ENCODE measurements at places on chromosomes 16 and 17.

GRCh38 chr17:35807371-35808144 is 1.7 kb upstream of the TAF15 start:
- DNase-seq, result no peak

- DNase-seq, result no peak
Observed at GRCh38 chr17:32970281-32970680, 21.4 kb upstream of the SPACA3 start.

DNA sequence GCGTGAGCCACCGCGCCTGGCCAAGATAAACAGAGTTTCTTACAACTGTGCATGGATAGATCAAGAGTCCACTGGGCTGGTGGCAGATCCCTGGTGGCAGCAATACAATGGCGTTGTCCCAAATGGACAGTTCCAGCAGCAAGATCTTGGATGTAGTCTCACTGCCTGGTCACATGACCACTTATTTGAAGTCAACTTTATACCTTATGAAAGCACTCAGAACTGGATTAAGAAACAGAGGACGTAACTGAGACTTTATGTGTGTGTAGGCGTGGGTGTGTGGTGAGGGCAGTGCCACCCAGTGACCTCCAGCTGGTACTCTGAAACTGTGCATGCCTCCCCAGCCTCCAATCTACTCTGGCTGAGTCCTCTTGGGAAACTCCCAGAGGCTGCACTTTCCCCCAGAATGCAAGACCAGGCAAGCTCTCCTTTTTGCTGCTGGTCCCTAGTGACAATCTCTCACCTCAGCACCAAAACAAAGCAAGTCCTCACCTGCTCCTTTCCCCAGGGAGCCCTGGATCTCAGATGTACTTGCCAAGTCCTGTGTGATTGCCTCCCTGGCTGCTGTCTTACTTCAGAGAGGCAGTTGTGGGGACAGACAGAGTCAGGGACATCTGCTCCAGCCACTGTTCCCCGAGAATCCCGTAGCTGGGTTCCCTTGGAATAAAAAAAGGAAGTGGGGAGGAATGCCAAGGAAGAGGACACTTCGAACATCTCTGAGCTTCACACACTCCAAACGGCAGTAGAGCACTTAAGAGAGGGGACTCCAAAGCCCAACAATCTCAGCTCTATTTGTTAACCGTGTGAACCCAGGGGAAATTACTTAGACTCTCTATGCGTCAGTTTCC is 11.7 kb upstream of the ST6GALNAC2 start:
- no peak for DNase-seq

- DNase-seq, result peak; percentile 34
Observed at GRCh38 chr16:89325861-89326471, 108.5 kb downstream of the ZNF778 start.

GRCh38 chr17:58085039-58085715 is 2.0 kb downstream of the DYNLL2 start:
- DNase-seq, result no peak

DNA sequence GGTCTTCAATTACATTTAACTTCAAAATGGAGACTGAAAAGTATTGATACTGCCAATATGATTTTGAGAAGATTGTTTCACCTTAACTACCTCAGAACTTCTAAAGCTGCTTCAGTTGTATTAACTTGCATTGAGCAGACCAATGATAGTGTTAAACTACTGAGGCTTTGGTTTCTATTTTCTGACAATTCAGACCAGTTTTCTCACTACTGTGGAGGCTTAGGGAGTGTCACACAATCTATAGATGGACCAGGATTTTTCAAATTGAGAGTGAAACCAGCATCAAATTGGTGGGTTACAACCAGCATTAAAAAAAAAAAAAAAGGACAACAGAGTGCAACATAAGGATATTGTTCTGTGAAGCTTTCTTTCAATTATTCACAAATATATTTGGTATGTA is 21.2 kb downstream of the COG1 start:
- DNase-seq, result no peak

- DNase-seq, result no peak
Observed at GRCh38 chr17:77512062-77512946, 371.5 kb downstream of the SEC14L1 start.

DNA sequence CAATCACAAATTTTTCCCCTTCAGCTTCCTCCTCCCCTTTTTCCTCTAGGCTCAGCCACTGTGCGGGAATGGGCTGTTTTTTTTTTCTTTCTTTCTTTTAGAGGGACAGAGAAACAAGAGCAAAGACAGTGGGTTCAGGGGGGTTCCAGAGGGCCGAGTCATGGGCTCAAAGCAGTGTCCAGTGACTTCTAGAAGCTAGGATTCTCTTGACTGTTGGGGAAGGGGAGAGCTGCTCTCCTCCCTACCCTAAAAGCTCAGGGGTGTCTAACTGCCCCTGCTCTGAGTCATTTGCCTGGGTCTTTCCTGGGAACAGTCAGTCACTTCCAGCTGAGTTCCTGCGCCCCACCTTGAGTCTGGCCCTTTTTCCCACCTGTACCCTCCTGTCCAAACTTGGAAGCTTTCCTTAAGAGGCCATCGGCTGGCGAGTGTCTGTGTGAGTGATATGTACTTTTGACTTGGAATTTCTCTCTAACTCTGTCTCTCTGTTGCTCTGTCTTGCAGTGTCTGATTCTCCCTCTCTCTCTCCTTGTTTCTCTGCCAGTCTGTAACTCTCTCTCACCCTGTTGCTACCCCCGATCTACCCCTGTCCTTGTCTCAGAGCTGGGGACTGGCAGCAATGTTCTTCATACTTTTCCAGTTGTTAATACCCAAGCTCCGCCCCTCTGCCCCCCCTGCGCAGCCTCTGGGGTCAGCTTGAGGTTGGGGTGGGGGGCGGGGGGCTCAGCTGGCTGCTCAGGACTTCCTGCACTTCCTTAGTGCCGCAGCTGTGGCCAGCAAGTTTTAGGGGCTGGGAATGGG is 2.4 kb downstream of the THRA start:
- DNase-seq, result no peak

DNA sequence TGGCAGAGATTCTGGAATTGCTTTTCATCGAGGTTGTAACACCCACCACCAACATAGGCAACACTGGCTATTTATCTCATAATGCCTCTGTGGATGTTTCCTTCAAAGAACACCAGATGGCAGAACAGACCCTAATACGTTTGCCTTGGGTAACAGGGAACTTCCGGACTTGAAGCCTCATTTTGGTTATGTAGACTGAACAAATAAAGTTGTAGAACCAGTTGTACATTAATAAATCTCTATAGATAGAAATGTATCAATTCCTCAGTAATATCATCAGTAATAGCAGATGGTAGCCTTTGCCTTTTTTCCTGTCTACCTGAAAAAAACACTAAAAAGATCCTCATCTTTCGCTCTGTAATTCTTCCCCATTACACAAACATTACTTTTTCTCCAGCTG is 25.9 kb upstream of the APOH start:
- peak; percentile 72 for DNase-seq

GRCh38 chr16:56667581-56668571 is at the start of gene MT1G:
Gene MT1G, minus strand, starts transcription at chr16:56668065. Its CDS starts 72 bp downstream, at chr16:56667993.
- no peak for DNase-seq

DNA sequence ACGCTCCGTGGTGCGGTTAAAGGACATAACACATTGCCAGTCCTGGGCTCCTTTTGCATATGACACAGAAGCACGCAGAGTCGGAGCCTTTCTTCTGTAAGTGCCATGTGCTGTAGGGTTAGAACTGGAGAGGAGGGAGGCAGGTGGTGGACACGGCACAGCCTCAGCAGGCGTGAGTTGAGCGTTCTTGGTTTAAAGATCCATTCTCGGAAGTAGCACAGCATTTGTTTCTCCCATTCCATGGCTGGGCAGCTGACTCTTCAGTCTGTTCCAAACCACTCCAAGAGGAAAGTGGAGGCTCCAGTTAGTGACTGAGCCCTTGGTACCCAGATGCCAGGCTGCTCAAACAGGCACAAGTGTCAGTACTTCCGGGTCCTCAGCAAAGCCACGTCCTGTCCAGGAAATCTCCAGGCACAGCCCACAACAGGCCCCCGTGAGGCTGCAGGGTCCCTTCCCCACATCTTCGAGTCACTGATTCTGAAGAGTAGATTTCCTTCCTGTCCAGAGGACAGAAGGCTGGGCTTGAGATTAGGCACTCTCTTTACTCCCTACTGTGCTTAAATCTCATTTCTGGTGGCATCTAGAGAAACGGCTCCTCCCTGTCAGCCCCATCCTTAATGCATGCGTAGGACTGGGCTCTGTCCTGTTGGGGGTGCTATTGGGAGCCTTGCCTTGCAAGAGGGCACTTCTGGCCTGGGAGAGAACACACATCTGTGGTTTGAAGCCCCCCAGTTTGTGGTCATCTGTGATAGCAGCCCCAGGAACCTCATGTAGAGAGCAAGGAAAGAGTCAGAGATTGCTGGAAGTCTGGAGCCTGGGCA is 39.6 kb upstream of the NAT9 start:
- no peak for DNase-seq

DNA sequence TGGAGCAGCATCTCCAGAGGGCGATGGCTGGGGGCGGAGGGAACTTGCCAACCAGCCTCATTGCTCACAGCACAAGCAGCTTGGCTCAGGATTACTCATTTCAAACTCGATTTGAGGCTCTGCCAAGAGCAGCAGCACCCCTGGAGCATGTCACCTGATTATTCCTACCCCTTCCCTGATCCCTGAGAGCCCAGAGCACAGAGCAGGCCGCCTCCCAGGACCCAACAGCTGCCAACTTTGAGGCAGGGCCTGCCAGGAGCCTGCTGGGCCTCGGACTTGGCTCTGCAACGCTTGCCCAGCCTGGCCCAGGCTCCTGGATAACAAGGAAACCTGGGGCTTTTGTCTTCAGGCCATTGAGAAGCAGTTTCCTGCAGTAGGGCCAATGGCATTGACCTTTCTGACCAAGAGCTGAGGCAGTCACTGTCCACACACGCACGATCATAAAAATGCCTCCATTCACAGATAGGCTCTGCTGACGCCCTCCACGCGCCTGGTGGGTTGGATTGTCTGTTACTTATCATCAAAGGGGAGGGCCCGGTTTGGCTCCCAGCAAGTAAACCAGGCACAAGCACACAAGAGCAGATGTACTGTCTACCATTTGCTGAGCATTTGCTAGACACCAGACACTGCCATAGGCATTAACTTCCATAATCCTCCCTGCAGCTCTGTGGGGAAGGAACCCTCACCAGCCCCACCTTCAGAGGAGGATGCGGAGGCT is 406.6 kb upstream of the EEF2KMT start:
- no peak for DNase-seq

Data from CD4-positive, alpha-beta T cell treated with Interleukin-4 for 4 hours (primary cell).